ENCODE measurements at places on chromosomes 13 and 19.

GRCh38 chr19:6489278-6490061 lies 7.9 kb upstream of the DENND1C start:
- peak; percentile 67 for DNase-seq

GRCh38 chr19:14544977-14545715 lies 15.8 kb downstream of the TECR start:
- DNase-seq: peak; percentile 92

GRCh38 chr19:35005256-35005977 lies 5.3 kb downstream of the GRAMD1A start:
- DNase-seq: peak; percentile 69

DNA sequence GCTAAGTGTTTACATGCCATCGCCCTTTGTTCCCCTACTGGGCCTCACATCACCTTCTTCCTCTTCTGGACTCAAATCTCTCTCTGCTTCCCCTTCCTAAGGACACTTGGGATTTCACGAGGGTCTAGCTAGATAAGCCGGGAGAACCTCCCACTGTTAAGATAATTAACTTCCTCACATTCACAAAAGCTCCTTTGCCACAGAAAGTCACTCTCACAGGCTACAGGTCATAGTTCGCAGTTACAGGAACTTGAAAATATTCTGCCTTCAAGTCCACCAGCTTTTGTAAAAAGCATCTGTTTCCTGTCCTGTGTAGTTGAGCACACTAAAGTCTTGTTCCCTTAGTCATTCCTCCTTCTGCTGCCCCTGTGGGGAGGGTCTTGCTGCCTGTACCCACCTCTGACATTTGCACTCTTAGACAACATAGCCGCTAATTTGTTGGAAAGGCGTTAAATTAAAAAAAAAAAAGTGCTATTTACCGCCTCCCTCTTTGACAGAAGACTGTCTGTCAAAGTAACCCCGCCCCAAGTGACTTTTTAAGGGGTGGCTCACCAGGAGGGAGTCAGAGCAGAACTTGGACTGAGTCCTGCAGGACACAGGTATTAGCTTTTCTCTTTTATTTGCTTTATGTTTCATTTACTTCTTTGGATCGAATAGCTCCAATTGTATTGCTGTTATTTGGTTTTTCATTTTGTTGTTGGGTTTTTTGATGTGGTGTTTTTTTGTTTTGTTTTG lies 26.8 kb upstream of the CEACAM21 start:
- DNase-seq: no peak

GRCh38 chr13:93180356-93180969 lies 46.1 kb upstream of the GPC6 start:
- no peak for DNase-seq

GRCh38 chr13:50244713-50245574 lies 229.7 kb downstream of the KCNRG start:
- DNase-seq: no peak

GRCh38 chr19:48819366-48819816 lies 8.6 kb upstream of the BCAT2 start:
- no peak for DNase-seq

GRCh38 chr13:50123515-50123861 lies 108.2 kb downstream of the KCNRG start:
- no peak for DNase-seq

DNA sequence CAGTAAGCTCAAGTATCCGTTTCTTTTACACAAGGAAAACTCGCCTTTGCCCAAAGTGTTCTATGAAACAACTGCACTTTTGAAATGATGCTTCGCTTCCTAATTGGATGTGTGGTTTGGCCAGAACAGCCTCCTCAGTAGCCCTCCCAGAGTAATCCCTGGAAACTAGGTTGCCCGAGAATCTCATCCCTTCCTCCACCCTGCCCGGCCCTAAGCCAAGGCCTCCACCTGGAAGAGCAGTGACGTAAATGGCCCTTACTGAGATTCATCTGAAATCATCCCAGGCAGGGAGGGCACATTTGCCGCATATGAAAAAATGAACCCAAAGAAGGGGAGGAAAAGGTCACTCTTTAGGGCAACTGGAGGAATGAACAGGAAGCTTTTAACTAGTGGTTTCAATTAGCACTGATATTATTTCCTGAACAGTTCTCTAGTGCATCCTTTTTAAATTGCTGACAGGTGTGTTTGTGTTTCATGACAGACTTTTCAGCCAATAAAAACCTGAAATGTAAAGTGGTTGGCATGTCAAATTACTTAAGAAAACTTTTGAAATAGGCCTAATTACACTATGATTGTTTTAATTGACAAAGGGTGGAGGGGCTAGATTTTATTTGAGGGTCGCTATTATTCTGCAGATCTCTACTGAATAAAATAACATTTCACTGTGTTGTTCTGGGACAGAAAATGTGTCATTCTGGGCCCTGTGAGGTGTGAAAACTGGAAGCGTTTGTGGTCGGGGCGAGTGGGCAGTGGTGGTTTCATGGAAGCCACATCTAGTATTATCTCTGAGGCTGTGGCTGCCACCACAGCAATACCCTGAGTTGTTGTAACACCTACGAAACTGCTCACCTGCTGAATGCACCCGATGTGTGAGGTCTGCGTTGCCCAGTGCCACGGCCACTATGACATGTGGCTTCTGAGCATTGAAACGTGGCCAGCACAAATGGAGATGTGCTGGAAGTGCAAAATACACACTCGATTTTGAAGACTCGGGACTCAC lies 112.1 kb downstream of the ZIC5 start:
- no peak for DNase-seq

DNA sequence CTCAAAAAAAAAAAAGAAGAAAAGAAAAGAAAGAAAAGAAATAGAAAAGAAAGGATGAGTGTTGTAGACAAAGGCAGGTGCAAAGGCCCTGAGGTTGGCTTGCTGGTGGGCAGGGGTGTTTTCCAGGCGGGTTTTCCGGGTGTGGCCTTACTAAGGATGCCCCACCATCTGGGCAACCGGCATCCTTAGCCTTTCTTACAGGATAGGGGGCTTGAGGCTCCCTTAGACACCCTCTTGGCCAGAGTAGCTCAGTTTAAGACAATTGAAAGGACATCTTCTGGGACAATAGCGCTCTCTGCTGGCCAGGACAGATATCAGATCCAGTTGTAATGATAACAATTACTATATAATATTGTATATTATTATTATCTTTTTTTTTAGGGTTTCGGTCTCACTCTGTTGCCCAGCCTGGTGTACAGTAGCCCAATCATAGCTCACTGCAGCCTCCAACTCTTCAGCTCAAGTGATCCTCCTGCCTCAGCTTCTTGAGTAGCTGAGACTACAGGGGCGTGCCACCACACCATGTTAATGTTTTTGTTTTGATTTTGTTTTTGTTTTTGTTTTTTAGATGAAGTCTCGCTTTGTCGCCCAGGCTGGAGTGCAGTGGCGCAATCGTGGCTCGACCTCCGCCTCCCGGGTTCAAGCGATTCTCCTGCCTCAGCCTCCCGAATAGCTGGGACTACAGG lies 1.4 kb upstream of the QTRT1 start:
- no peak for DNase-seq

DNA sequence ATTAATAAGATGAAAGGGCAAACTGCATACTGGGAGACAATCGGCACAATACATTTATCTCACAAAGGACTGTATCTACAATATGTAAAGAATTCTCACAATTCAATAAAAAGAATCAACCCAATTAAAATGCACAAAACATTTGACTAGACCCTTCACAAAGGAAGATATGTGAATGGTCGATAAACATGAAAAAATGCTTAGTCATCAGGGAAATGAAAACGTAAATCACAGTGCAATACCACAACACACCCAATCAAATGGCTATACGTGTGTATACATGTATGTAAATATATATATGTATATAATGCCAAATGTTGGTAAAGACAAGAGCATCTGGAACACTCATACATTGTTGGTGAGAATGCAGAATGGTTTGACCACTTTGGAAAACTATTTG lies 21.9 kb upstream of the RFC3 start:
- no peak for DNase-seq

GRCh38 chr13:77040835-77041234 lies 13.9 kb upstream of the FBXL3 start:
- DNase-seq: no peak

DNA sequence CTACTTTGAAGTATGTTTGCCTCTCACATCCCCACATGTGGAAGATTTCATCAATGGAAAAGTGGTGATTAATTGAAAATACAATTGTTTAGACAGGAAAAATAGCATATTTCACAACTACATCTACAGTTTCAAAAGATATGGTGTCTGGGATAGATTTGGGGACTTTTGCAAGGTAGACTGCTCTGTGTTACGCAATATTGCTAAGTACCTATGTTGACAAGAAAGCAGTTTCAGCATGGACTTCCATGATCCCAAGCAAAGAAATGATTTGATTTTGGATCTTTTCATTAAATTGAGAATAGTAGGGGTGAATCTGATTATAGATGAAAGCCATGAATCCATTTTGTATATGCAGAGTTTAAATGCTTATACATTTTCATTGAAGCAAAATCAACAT lies 10.5 kb downstream of the ZNF160 start:
- no peak for DNase-seq

GRCh38 chr19:4580961-4581665 lies 21.6 kb upstream of the SEMA6B start:
- no peak for DNase-seq

DNA sequence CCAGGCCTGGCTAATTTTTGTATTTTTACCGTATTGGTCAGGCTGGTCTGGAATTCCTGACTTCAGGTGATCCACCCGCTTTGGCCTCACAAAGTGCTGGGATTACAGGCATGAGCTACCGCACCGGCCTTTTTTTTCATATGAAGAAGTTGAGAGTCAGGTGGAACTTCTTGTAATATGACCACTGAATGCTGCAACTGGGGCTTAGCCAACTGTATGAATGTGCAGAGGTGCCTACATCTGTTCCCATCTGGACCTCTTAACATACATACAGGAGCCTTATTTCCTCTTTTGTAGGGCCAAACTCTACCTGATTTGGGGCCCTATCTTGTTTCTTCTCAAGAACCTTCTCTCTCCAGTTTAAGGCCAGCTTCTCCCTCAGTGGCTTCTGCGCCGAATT lies 11.9 kb upstream of the GGACT start:
- DNase-seq: no peak

DNA sequence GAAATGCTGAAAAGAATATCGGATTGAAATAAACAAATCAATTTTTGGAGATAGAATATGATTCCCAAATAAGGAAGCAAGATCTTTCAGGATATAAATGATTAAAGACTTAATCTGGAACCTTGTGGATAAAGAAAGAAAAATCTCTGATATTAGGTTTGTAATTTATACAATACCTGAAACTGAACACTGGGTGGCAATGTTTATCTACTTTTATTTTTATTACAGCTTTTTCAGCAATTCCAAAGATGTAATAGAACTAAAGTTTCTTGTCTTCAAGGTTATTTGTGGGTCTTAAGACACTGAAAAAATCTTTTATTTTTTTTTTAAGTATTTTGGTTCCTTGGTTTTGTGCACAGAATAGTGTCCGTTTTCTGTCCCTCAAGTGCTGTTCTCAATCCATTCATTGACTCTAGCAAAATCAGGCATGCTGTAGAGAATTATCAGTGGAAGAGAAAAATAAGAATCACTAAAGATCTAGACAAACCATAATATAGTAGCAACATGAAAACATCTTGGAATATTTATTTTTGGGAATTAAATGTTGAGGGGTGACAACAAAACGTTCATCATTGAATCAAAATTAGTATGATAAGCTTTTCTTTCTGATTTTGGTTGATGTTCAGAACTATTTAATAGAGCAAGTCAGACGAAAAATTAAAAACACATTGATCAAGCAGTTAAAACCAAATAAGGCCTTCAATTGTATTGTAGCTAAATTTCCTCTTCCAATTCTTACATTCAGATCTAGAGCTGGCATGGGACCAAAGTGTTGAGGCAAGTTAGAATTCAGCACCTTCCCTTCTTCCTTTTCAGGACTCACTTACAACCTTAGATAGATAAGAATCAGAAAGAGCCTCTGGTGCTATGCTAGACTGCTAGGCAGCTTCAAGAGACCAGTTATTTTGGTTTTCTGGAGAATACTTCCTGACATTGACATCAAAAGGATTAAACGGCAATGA lies 704.4 kb upstream of the PCDH20 start:
- no peak for DNase-seq

DNA sequence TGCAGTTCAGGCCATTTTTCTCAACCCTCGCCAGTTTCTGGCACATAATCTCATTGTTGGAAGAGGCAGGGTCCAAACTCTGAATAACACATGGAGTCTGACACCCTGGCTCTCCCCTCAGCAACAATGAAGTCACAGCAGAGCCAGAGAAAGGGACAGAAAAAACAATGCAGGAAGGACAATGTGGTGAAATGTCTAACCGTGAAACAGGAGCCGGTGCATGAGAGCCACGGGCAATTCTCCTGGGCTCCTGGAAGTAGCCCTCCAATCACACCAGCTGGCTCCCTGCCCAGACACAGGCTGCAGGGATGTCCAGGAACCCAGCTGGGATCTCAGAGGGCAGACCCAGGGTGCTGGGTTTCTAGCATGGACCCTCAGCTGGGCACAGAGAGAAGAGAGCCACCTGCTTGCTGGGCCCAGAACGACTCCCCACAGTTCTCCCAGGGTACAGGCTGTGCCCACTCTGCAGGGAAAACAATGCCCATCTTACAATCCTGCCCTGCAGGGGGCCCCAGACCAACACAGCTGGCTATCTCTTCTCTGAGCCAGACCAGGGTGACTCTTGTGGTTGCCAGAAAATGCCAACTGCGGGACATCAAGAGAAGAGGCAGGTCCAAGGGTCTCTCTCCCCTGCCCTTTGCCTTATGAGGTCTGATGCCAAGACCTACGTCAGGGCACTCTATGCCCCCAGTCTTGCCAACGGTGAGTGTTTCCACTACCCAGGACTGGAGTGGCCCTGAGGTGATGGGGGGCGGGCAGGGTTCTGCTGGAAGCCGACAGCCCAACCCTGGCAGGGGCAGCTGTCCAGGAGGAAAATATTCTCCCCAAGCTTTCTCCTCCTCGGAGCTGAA lies 64.5 kb downstream of the CEBPG start:
- DNase-seq: peak; percentile 54

GRCh38 chr13:114309806-114310410 lies 4.4 kb upstream of the CHAMP1 start:
- no peak for DNase-seq

- peak; percentile 60 for DNase-seq
These were observed 7.5 kb upstream of the MIER2 start for GRCh38 chr19:351976-352625.

- DNase-seq: no peak
These were observed 509.5 kb downstream of the SLITRK1 start for GRCh38 chr13:83372786-83373185.
